Suppressor macrophage (primary cell): ENCODE measurements at places on chromosomes 1 and 21.

- DNase-seq: peak; percentile 51
Measured at GRCh38 chr1:17673329-17674072, 81.6 kb upstream of the ACTL8 start.

DNA sequence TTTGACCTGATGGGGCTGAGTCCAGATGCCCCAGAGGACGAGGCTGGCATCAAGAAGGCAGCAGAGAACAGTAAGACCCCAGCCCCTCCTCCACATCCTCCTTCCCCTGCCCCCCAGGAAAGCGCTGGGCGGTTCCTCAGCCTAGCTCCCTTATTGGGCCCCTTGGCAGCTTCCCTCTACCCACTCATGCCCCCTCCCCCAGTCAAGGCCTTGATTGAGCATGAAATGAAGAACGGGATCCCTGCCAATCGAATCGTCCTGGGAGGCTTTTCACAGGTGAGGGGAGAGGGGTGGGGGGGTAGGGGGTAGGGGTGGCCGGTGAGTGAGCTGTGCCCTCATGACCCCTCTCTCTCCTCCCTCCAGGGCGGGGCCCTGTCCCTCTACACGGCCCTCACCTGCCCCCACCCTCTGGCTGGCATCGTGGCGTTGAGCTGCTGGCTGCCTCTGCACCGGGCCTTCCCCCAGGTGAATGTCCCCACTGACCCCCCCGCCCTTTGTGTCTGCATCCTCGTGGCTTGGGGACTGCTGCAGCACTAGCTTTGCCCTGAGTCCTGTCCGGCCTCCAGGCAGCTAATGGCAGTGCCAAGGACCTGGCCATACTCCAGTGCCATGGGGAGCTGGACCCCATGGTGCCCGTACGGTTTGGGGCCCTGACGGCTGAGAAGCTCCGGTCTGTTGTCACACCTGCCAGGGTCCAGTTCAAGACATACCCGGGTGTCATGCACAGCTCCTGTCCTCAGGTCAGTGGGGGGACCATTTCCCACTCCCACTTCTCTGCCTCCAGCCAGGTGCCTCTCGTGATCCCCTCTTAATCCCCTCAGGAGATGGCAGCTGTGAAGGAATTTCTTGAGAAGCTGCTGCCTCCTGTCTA, 3.2 kb downstream of the LYPLA2 start:
- no peak for DNase-seq

DNA sequence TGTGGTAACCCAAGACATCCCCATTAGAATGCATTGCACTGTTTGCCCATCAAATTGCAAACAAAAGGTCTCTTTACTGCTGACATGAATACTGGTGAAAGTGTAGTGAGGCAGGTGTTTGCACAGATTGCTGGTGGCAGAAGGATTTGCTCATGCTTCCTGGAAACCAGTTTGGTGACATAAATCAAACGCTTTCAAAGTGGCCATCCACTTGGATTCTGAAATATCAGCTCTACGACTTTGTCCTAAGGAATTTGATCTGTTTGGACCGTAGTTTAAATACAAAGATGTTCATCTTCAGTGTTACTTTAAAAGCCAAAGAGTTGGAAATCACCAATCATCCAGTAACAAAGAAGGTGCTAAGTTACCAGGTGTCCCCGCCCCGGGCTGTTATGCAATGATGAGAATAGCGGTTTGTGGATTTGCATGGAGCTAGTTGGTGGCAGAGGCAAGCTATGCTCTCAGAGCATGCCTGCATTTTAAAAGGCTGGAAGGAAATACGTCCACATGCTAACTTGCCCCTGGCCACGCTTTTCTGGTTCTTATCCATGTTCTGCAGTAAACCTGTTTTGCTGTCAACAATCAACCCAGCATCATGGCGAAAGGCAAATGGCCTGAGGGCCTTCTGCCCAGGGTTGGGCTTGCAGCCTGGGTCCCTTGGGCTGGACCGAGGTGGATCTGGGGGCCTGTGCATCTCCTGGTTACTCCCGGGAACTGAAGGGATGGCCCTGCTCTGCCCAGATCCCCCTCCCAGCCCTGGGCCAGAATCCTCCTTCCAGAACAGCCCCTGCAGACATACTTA, 49.2 kb downstream of the UMODL1 start:
- DNase-seq: no peak

GRCh38 chr1:153251988-153252387, 7.5 kb upstream of the LORICRIN start:
- DNase-seq: no peak

GRCh38 chr1:246329900-246330299, 177.2 kb downstream of the SMYD3 start:
- DNase-seq: no peak

DNA sequence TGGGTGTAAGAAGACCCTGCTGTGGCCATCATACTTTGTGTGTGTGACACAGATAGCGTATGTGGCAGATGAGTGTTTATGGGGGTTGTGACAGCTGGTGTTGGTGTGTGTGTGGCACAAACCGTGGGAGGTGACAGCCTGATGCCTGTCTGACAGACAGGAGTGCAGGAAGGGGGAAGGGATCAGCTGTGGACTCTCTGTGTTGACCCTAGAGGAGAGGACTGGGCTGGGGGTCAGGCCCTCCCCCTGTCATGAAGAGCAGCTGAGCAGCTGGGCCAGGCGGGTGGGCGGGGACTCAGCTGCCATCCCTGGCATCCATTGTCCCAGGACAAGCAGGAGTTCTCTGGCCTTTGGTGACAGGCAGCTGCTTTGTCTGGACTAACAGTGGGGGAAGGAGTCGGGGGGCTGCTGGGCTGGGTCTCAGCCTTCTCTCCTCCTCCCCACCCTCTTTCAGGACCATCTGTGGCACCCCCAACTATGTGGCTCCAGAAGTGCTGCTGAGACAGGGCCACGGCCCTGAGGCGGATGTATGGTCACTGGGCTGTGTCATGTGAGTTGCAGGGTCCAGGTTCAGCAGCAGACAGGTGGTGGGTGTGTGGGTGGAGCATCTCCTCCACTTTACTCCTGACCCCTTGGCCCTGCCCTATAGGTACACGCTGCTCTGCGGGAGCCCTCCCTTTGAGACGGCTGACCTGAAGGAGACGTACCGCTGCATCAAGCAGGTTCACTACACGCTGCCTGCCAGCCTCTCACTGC, 2.3 kb downstream of the PLK3 start:
- no peak for DNase-seq

DNA sequence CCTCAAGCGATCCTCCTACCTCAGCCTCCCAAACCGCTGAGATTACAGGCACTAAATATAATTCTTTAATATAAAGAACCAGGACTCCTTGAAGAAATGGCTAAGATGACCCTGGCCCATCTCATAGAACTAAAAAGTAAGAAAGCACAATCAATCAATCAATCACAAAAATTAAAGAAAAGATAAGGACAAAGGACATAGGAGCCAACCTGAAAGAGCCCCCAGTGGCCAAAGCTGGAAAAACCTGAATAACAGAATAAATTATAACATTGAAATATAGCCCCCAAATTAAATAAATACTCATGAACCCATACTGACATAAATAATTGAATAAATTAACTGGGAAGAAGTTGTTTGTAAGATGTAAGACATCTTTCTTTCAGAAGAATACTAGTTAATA, 8.9 kb downstream of the NUP210L start:
- no peak for DNase-seq

DNA sequence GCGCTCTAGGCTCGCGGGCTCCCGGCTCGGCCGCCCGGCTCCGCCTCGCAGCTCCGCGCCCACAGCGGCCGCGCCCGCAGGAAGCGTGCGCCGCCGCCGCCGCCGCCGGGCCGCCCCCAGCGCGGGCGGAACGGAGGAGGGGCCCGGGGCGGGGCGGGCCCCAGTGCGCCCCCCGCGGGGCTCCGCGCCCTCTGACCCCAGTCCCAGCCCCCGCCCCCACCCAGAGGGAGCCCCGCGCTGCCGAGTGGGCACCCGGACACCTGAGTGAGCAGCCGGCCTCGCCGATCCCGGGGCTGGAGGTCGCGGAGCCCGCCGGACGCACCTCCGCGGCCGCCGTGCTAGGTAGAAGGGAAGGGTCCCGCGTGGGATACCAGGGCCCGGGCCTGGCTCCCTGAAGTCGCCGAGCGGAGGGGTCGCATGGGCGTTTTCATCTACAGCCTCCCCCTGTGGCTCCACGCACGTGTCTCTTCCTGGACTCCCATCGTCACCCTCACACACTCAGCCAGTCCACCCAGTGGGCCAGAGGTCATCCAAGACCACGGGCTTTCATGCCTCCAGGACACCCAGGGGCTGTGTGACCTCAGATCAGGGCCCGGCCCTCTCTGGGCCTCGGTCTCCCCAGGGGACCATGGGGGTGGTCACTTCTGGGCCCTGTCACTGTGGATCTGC, at the start of gene SDC3:
TSS of gene SDC3 (minus strand) at position 63 of the 669 bp plus-strand sequence. CDS start 172 bp downstream, outside the sequence.
- peak; percentile 77 for DNase-seq

- no peak for DNase-seq
Measured at GRCh38 chr1:211525101-211525676, 33.2 kb upstream of the RD3 start.

DNA sequence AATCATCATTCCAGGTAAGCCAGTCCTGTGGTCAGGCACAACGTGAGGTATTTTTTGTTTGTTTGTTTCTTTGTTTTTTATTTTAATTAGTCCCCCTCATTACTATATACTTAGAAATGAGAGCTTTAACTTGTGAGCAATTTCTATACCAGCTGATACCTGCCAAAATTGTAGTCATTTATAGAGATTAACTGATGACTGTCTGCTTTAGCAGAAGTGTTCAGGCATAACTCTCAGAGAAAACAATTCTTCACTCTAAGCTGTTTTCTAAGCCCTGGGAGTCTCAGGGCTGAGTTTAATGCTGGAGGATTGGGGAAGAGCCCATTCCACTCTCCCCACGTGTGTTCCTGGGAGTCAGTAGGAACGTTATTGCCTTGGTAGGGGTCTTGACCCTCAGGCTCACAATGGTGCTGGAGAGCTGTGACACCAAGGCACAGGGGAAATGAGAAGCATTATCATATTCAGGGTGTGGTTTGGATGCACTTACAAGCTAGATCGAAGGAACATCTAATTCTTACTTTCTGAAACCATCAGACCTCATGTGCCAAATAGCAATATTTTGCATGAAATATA, 168.2 kb downstream of the CLIC6 start:
- peak; percentile 43 for DNase-seq

GRCh38 chr1:244102468-244102867, 51.4 kb downstream of the ZBTB18 start:
- DNase-seq: no peak

DNA sequence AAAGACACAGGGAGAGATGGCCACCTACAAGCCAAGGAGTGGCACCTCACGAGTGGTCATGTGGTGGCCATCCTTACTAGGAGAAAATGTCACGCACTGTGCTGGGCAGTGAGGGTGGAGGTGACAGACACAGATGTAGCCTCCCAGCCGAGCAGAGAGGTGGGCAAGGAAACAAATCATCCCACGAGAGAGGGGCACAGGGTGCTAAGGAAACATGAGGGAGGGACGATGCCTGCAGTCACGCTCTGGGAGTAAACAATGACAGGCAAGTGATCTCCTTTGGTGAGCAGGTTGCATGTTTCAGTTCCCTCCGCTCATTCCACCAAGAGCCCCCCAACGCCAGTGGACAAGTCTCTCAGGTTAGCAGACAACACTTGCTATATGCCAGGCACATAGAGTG, 65.8 kb downstream of the CD247 start:
- DNase-seq: no peak
